ENCODE measurements at places on chromosomes 16 and 17. TPM values are rescaled to one million over a fixed set of nuclear protein-coding genes. Genes with fewer than 3 reads are reported as not detected.

Gene PPP4C
- total RNA-seq = 52.1 TPM

Gene CLDN7
- 0.49 TPM for total RNA-seq

Gene CIBAR2
- total RNA-seq = 0.49 TPM

Gene HOXB2
- not detected for total RNA-seq

Gene OTOA
- 0.25 TPM for total RNA-seq

Data from temporal lobe (tissue), 4 donors.